Effector CD4-positive, alpha-beta T cell (primary cell): ENCODE measurements at places on chromosomes 1 and 21.

- DNase-seq, result no peak
Observed at GRCh38 chr21:26421724-26422123, 151.4 kb downstream of the CYYR1 start.

GRCh38 chr1:119080586-119080985 is 59.9 kb downstream of the WARS2 start:
- no peak for DNase-seq

DNA sequence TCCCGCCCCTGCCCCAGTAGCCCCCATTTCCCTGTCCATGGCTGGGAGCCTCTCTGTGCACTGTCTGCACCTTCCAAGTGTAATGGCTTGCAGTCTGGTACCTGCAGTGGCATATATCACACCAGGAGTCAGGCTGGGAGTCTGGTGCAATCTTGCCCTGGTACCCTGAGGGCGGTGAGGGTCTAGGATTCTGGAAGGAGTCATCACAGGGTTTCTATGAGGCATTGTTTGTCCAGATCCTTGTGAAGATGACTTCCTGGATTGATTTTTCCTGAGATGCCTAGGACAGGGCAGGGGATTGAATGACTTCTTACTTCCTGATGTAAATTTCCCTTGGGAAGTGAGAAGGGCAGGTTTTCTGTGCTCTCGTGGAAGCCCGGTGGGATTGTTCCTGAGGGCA is 5.9 kb upstream of the PKP1 start:
- DNase-seq, result no peak

DNA sequence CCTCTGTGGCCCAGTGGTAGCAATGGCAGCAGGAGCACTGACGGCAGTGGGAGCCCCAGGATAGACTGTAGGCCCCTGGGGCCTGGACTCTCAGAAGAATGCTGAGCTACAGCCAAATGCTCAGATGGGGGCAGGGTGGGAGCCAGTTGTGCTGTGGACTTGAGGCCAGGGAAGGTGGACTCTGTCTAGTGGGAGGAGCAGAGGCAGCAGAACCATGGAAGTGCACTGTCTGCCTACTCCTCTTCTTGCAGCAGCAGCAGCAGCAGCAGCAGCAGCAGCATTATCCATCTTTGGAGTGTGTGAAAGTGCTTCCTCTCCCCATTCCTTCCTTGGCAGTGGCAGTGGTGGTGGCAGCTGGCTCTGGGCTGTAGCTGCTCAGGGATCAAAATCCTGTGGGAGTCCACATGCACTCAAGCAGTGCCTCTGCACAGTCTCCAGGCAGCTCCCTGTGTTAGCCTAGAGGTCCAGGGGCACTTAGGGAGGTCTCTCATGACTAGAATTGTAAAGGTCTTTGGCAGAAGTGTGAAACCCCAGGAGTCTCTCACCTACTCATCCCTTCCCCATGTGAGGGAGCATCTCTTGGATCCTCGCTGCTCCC is 917.9 kb upstream of the B3GALT2 start:
- no peak for DNase-seq

DNA sequence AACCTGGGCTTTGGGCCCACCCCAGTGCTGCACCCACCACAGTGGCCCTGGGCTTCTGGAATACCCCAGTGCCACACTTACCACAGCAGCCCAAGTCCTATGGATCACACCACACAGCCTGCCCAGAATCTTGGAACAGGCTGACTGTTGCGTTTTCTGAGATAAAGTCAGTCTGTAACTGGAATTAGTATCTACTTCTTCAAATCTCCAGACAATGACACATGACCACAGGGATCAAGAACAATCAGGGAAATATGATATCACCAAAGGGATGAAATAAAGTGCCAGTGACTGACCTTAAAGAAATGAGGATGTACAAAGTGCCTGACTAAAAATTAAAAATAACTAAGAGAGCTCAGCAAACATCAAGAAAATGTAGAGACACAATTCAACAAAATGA is 239.7 kb upstream of the PLD5 start:
- no peak for DNase-seq
